ENCODE measurements at places on chromosomes 1 and 21. TPM values are rescaled to one million over a fixed set of nuclear protein-coding genes. Genes with fewer than 3 reads are reported as not detected.

GRCh38 chr1:181038399-181038873 lies 4.7 kb downstream of the MR1 start:
- peak; percentile 72 for DNase-seq

DNA sequence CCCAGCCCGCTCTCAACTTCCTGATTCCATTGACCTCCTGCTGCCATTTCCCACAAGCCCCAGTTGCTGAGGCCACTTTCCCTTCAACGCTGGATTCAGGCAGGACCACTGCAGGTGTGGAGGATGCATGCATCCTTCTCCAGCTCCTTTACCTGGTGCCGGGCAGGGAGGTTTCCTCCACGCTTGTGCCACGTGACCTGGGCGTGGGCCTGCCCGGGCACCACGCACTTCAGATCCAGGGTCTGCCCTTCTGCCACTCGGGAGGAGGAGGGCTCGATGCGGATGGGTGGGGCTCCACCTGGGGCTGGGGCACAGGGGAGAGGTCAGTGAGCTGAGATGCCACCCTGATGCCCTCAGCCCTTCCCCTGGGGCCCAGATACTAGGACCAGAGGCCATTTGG lies 31.9 kb downstream of the LDLRAD2 start:
- DNase-seq = no peak

- no peak for DNase-seq
Measured at GRCh38 chr1:54649130-54649898, 7.7 kb downstream of the MROH7 start.

DNA sequence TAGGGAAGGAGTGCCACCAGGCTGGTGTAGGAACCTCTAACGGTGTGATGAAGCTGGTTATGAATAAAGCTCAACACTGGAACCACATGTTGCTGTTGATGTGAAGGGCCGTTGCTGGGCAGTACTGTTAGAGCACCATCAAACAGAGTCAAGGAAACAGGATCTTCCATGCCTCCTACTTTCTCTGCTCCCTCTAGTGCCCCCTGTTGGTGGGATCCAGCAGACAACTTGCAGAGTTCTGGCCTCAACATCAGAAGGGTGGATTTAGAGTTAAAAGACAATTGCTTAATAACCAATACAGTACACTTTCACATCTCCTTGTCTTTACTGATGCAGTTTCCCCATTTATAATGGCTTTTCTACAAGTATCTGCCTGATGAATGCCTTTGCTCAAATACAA lies 336.4 kb downstream of the NTNG1 start:
- DNase-seq = no peak

- DNase-seq = peak; percentile 10
Measured at GRCh38 chr1:232767305-232768074, 37.7 kb upstream of the MAP10 start.

- no peak for DNase-seq
Measured at GRCh38 chr1:223774134-223774814, 61.9 kb downstream of the CAPN2 start.

DNA sequence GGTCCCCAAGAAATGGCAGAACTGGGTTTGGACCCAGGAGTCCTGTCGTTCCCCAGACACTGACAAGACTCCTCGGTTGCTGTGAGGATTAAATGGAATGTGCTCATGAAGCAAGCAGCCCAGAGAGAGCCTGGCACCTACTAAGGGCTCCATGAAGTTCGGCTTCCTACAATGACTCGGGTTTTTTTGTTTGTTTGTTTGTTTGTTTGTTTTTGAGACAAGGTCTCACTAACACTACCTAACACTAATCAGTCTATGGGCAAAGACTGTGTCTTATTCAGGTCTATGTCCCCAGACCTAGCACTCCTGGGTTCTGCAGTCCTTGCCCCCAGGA lies 3.4 kb upstream of the LACTBL1 start:
- no peak for DNase-seq

- no peak for DNase-seq
Measured at GRCh38 chr1:228351850-228352249, 54.8 kb downstream of the TRIM11 start.

GRCh38 chr21:37202221-37203110 lies 64.7 kb downstream of the VPS26C start:
- no peak for DNase-seq

GRCh38 chr1:21129407-21129806 lies 47.3 kb downstream of the EIF4G3 start:
- DNase-seq = no peak

- no peak for DNase-seq
Measured at GRCh38 chr1:221527302-221527701, 214.6 kb downstream of the DUSP10 start.

Gene DNAJC28
- 0.81 TPM for total RNA-seq

Gene LCE4A
- not detected for total RNA-seq

Gene CCDC17
- total RNA-seq = 2.4 TPM

Gene FMO4
- total RNA-seq = 1.4 TPM

Data from HCT116 (cell line).